ENCODE measurements at places on chromosomes 7 and 10. TPM values are rescaled to one million over a fixed set of nuclear protein-coding genes. Genes with fewer than 3 reads are reported as not detected.

The H2BK1 gene
- not detected for polyA plus RNA-seq

The CTNNA3 gene
- 8.4 TPM for polyA plus RNA-seq

GRCh38 chr10:36345175-36345533 is 703.1 kb upstream of the FZD8 start:
- DNase-seq: no peak

DNA sequence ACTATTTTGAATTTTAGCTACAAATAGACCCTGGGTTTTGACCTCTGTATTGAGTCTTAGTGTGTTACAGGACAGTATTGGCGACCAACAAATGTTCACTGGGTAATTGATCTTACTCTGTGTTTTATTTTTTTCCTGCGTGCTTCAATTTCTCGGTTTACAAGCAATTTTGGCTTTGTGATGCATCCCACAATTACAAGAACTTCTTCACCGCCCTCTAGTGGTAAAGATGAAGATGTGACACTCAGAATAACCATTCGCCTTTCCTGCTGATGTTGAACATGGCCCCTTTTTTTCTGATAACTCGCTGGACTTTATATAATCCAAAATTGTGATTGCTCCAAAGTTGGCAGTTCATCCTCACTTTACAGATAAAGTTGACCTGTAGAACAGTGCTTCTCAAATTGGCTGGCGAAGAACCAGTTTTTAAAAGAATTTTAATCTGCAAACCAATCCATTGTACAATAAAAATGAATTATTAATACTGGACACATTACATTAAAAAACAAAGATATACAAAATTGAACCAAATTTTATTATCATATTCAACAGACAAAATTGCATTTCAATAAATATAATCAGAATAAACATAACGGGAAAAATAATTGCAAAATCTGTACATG is 20.2 kb upstream of the SMC3 start:
- peak; percentile 56 for DNase-seq

GRCh38 chr10:103265717-103266329 is 11.1 kb upstream of the INA start:
- peak; percentile 79 for DNase-seq

DNA sequence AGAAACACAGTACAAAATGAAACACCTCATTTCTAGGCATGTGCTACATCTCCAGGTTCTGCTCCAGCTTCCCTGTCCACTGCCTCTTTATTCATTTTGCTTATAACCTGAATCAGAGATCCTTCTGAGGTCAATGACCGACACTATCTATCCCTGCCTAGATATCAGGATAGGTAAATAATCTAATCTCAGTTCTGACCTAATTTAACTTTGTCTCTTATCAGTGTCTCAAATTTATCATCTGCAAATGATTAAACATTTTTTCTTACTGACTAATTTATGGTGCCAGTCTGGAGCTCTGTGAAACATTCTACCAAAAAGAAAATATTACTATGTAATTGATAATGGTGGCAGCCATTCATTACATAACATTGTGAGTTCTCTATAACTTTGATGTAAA is 61.1 kb downstream of the SGCE start:
- DNase-seq: no peak

- no peak for DNase-seq
Observed at GRCh38 chr10:72097448-72098300, 9.3 kb upstream of the SPOCK2 start.

GRCh38 chr7:76515999-76516443 is 5.7 kb downstream of the UPK3B start:
- DNase-seq: peak; percentile 64

DNA sequence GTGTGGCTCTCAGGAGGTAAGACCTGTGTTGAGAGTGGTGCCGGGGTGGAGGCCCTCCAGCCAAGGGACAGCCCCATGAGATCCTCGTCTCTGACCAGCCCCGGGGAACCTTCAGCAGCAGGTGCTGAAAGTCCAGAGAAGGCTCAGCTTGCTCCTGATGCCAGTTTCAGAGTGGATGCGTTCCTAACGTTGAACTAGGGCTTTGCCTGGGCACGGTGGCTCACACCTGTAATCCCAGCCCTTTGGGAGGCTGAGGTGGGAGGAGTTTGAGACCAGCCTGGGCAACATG is 45.7 kb downstream of the BAIAP2L1 start:
- DNase-seq: no peak
